GF-D8 (cell line): ENCODE measurements at places on chromosomes 4 and X.

DNA sequence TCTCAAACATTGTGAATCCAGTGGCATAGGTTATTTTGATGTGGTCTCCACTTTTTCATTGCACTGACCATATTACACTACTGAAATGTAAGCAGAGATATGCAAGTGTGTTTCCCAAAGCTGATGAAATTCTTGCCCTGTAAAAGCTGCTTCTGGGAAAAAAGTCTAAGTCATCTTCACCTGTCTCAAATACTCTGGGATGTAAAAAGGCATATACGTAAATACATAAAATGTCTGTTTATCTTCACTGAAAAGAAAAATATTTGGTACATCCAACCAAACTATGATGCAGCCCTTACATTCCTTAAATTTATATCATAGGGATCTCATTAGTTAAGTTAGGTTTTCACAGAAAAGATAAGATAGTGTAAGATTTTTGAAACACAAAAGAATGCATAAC lies 7.9 kb downstream of the KDR start:
- no peak for DNase-seq

DNA sequence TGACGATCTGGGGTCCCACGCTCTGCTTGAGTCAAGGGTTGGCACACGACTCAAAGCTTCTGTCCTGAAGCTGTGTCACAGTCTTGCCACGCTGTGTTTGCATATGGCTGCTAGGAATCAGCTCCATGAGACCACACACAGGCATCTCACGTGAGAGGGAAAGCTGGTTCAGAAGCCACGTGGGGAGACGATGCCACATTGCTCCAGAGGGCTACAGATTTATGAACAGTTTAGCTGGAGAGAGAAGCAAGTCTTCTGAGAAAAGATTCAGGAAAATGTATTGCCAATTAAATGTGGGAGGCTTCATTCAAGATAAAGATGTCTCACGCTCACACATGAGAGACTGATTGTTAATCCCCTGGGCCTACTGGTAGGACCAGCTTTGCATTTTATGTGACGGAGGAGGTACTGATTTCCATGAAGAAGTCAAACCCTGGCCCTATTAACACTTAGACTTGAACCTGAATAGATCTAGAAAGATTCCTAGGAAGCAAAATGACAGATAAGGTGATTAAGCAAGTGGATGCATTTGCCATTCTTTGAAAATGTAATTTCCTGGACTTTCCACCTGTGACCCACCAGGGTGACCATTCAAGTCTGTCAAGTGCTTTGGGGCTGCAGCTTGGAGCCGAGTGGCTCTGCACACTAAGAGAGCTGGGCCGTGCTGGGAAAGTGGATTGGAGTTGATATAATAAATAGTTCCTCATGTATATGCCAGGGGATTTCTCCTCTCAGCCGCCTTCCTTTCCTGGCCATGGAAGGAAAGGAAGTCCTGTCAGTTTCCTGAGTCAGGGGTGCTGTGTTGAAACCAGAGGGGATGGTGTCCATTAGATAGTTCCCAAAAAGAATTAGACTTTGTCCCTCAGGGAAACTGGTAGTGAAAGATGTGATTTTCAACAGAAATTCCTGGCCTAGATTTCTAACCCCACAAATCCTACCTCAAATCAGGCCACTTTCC lies 29.0 kb downstream of the ENPP6 start:
- no peak for DNase-seq

DNA sequence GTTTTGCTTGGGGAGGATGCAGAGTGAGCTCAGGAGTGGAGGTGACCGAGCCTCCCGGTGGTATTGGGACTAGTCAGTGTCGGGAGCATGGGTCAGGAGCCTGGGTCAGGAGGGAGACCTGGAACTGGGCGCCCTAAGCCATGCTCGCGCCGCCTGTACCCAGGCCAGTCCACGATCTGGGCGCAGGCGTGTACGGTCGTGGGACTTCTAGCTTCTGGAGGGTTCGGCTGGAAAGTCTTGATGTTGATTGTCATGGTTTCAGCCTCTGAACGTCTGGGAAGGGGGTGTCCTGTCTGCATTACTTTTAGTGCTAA lies 244 bp downstream of the EIF2S3 start:
- no peak for DNase-seq

DNA sequence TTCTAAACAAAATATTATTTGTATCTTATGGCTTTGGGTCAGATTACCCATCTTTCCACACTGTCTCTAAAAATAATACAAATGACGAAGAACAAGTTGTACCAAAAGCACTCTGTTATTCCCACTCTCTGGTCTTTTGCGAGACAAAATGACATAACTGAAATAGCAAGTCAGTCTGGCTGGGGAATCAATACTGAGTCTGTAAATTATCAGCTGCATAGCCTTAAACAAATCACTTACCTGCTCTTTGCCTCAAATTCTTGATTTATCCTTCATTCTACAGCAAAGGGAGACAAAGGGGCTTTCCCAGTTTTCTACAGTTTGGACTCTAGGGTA lies 40.9 kb downstream of the SOWAHB start:
- DNase-seq: no peak

DNA sequence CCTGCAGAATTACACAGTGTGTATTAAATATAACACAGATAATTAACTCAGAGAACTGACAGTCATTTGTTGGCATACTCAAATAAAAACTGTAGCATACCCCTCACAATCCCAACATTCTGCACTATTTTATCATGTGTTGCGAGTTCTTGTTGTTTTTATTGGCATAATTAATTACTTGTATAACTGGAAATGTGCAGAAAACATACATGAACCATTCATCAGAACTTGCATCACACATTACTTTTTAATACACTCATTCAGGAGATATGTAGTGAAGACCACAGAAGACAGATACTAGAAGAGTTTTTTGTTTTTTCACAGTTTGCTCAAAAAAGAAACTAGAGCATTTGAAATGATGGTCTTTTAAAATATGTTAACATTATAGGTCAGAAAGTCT lies 74.6 kb upstream of the NEIL3 start:
- DNase-seq: no peak

- no peak for DNase-seq
Measured at GRCh38 chrX:10021461-10022272, 54.5 kb downstream of the CLDN34 start.

DNA sequence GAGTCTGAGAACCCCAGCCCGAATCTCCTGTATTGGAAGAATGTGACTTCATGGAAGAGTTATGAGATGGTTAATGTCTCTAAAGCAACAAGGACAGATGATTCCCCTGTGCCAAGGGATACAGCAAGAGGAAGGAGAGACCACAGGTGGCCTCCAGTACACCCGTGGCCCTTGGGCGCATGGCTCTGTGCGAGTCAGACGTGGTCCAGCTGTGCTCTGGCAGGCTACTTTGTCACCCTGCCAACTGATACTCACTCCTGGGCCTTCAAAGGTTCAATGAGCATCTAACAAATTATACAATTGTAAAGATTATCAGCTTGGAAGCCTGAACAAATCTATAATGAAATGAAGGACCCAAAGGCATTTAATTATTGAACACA lies 71.7 kb downstream of the NYX start:
- no peak for DNase-seq

DNA sequence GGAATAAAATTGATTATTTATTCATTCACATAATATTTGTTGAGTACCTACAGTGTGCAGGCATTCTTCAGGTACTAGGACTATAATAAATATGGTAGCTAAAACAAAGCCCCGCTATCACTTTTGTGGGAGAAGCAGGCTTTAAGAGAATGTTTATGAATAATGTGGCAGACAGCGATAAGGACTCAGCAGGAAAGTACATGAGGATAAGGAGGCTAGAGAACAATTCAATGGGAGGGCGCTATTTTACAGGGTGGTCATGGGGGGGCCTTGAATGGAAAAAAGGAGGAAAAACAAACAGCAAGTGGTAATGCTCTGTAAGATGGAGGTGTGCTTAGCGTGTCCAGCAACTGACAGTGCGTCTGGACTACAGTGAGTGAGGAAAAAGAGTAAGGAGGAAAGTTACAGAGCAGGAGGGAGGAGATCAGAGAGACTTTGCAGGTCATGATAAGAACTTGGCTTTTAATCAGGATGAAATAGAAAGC lies 264.2 kb upstream of the ETNPPL start:
- no peak for DNase-seq

DNA sequence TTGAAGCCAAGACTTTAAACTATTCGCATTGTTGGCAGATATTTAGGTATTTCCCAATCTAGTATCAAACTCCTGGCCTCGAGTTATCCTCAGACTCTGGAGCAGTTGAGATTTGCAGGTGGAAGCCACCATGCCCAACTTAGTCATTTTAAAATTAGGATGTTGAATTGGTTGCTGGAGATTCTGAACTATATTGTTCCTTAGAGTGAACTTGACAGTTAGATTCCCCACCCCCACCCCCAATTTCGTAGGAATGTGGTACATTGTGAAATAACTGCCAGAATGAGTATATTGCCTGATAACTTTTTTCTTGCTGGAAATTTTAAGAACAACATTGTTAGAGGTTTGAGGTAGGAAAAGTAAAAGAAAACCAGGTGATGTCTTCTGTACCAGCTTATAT lies 2.3 kb downstream of the NOCT start:
- DNase-seq: peak; percentile 35

GRCh38 chrX:118423558-118423957 lies 72.1 kb upstream of the DOCK11 start:
- DNase-seq: no peak

GRCh38 chr4:42615131-42615763 lies 41.7 kb downstream of the ATP8A1 start:
- no peak for DNase-seq

GRCh38 chr4:158209825-158210807 lies at the start of gene TMEM144:
Gene TMEM144 (plus strand): TSS chr4:158210486. CDS start chr4:158212668, 2,182 bp downstream.
- peak; percentile 79 for DNase-seq

DNA sequence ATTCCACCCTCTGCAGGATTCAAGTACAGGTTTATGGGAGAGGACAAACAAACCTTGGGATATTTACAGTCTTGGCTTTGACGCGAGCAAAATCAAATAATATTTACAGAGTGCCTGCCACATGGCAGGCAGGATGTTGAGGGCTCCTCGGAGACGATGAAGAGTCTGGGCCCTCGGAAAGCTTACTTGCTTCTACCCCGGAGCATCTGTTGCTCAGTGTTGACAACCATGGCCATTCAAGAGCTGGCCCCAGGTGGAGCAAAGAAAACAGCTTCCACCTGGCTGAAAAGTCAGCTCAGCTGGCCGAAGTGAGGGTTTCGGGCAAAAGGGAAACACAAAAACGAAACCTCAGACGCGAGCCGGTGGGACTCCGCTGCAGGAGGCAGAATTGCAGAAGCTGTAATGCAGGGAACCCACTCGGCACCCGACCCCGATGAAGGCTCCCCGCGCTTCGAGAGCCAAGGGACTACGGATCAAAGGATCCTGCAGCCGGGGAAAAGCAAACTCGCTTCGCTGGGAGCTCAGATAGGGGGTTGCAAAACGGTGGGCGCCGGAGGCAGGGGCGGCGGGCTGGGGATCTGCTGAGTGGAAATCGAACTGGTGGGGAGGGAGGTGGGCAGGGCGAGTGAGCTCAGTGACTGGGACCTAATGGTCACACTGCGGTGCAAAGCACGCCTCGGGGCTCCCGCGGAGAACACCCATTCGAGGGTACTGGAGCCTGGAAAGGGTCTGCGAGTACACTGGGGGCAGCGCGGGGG lies 805 bp downstream of the ATP8A1 start:
- DNase-seq: no peak

DNA sequence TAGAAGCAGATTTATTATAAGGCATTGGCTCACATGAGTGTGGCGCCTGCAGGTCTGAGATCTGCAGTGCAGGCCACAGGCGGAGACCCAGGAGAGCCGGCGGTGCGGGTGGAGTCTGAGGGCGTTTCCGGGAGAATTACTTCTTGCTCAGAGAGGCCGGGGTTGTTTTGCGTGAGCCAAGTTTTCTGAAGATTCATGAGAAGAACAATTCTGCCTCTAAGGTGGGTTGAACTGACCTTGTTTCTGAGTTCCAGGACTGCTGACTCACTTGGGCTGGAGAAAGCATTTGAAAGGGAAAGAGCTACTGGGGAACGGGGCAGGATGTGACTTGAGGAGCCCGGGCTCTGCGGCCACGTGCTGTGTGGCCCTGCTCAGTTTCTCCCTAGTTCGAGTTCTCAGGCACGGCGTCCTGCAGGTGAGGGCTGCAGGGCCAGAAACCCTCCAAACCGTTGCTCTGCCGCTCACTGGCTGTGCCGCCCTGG lies 36.7 kb upstream of the SORCS2 start:
- DNase-seq: no peak

DNA sequence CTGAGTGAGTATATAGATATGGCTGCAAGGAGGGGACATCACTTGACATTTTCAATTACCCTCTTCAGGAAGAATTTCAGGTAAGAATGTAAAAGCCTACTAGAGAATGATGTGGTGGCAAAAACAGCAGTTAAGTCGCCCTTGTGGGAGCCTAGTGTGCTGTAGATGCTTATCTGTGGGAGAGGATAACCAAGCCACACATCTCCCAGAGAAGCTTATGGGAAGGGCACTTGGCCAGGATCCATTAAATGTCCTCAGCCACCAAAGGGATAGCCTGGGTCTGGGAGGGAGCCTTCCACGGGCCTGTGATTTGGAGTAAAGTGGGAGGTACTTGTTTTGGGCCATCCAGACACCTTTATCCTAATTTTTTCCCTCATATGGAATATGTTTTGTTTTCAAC lies 41.3 kb upstream of the BCLAF3 start:
- DNase-seq: peak; percentile 0

DNA sequence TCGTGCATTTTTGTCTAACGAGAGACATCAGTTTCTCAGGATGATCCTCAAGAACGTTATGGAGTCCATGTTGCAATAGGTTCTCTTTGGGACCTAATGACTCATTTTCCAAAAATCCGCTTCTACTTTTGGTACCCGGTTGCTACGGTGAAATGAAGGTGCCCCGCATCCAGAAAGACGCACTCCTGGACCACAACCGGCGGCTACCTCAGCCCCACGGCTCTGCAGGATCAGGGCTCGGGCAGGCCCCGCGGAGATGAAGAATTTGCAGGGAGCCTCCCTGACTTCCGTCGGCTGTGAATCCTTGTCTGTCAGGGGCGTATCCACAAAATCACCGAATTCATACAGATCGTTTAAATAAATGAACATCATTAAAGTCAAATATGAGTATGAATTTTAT lies 15.6 kb downstream of the GTPBP6 start:
- no peak for DNase-seq

- DNase-seq: no peak
Measured at GRCh38 chrX:149208307-149208706, 296.8 kb downstream of the IDS start.

DNA sequence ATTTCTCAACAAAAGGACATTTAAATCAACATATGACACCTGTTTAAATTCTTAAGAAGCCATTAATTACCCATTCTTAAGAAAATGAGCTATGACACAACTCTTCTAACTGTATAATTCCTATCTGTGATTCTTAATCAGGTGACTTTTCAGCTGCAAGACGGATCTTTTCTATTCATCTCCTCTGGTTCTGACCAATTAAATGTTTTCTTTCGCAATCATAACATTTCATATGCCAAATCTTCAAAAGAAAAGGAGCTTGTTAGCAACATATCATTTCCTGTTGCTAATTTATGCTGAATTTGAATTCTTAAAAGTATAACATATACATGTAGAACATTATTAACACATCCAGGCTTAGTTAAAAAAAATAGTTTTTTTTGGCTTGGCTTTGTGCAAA lies 62.5 kb downstream of the SEL1L3 start:
- no peak for DNase-seq

GRCh38 chr4:70508801-70509200 lies 9.6 kb upstream of the AMTN start:
- no peak for DNase-seq

- DNase-seq: no peak
Measured at GRCh38 chrX:10223276-10223675, 66.5 kb downstream of the CLCN4 start.

GRCh38 chrX:40007131-40007755 lies 90.5 kb downstream of the BCOR start:
- no peak for DNase-seq
